ENCODE measurements at places on chromosomes 2 and 18. TPM values are rescaled to one million over a fixed set of nuclear protein-coding genes. Genes with fewer than 3 reads are reported as not detected.

Gene KYNU
- not detected for total RNA-seq

Gene CPS1
- total RNA-seq: 4.3 TPM

Gene LAMA1
- 0.33 TPM for total RNA-seq

Gene CDKL4
- total RNA-seq: 0.98 TPM

Gene ACTR2
- 109 TPM for total RNA-seq

Gene SERPINB3
- total RNA-seq: not detected
